ENCODE measurements at places on chromosomes 5 and 9. TPM values are rescaled to one million over a fixed set of nuclear protein-coding genes. Genes with fewer than 3 reads are reported as not detected.

The IFNK gene
- 4.3 TPM for total RNA-seq

The HTR1A gene
- not detected for total RNA-seq

The FAM153A gene
- not detected for total RNA-seq

The TAF11L13 gene
- total RNA-seq, result not detected

The GRXCR2 gene
- total RNA-seq, result not detected
